T-helper 22 cell (primary cell): ENCODE measurements at places on chromosomes 3 and 15.

- no peak for DNase-seq
Observed at GRCh38 chr3:55500555-55501330, 13.6 kb upstream of the WNT5A start.

- no peak for DNase-seq
Observed at GRCh38 chr15:70505936-70506912, 257.1 kb downstream of the UACA start.

DNA sequence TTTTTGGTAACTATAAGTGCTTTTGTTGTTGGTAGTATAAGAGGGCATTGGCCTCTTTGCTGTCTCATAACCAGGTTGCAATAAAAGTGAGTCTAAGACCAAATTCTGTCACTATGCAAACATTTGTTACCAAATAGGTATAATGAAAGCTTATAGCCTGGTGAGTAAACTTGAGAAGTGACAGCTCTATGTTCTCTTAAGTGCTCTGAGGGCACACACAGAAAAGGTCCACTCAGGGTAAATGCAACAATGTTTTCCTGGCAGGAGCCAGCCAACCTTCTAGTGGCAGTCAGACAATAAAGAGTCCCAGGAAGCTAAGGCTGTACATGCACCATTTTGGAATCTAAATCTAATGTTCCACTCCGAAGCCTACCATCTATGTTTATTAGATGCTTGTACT lies 262.1 kb upstream of the TGFBR2 start:
- no peak for DNase-seq

DNA sequence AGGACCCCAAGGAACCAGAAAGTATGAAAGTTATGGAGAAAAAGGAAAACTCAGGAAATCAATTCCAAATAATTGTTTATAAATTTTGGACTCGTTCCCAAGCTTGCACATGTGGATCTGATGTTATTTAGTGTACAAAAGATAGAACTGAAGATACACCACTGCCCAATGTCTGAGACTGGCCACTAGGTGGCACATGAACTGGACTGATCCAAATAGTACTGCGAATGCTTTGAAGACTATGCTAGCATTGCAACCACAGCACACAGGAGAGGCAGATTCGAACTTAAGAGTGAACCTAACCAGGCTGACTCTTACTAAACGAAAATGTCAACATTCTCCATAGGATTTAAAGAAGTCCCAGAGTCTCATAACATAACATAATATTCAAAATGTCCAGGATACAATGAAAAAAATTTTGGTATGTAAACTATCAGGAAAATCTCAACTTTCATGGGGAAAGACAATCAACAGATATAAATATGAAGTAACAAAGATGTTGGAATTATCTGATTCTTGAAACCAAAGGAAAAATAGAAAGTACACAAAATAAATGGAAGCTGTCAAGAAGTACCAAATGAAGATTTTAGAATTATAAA lies 596.7 kb downstream of the FGF12 start:
- no peak for DNase-seq

DNA sequence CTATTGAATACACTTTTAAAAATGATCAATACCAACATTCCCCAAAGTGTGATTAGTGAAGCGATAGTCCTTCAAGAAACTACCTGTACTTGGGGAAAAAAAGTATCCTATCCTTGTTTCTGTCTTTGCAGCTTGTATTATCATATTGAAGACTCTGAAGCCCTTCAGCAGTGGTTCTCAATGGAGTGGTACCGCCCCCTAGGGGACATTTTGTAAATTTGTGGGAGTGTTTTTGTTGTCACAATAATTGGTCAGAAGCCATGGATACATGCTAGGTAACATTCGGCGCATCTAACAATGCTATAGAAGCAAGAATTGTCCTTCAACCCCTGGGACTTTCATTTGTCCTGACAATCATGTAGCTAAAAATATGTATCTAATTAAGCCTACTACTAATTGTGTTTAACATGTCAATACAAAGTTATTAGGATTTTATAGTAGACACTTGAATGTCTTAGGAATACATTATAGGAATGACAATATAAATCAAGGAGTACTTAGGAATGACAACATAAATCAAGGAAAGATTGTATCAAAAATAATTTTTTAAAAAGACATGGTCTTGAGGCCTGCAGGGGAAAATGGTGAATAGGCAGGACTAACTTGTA lies 53.7 kb downstream of the NMD3 start:
- DNase-seq = no peak

GRCh38 chr3:76432396-76432795 lies 607.5 kb upstream of the ROBO2 start:
- DNase-seq = no peak

- DNase-seq = no peak
Observed at GRCh38 chr3:35908366-35909232, 269.3 kb downstream of the ARPP21 start.

GRCh38 chr3:48428572-48429316 lies 1.1 kb downstream of the PLXNB1 start:
- DNase-seq = no peak

DNA sequence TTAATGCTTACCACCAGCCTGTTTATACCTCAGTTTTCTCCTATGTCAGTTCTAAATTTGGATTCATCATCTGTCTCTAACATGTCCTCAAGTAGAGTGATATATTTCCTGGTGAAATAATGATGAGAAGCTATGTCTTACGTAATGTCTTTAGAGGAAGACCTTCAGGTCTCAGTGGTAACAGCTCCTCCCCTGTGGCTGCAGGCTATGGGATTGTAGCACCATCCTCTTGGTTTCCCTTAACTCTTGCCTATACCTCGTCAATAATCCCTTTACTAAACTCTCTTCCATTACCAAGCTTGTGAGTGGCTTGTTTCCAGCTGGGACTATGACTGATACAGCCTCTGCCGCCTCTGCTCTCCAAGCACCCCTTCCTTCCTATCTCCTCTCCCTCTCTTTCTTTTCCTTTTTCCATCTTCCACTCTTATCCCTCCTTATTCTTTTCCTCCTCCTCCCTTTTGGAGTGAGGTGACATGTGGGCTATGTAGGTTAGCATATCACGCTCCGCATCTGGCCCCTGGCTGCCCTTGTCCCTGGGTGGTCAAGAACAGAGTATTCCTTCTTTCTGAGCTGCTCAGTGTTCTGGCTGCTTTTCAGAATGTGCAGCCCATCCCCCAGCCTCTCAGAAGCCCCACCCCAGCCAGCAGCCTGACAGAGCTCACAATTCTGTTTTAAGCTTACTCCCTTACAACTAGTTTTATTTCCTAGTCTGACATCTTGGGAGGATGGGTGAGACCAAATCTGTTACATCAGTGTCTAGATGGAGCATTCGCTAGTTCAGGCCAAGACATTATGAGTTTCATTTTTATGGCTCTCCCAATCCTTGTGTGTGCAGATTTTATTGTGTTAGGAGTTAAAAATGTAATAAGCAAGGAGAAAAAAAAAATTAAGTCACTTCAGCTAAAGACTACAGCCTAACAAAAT lies 75.0 kb upstream of the RNU6-1 start:
- no peak for DNase-seq

DNA sequence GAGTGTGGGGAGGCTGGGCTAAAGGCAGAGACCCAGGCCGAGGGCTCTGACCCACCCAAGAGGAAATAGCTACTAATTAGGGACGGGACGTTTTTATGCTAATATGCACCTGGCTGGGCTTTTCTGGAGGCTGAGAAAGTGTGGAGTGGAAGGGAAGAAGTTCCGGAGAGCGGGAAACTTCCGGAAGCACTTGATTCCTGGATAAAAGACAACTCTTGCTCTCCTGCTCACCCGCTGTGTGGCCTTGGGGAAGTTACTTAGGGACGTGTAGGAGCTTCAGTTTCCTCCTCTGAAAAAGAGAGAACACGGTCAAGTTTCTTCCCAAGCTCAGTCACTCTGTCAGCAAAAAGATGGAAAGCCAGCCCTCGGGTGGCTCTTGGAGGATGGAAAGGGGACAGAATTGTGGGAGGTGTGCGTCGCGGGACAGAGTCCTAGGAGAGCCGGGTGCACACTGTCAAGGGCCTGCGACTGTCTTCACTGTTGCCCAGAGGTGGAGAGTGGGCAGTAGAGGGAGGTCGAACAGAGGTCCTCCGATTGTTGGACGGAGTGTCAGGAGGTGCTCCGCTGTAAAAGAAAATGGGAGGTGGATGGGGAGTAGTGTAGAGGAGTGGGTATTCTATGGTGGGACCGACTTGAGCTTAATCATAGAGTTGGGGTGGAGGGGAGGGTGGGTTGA lies 43.2 kb downstream of the EPHB3 start:
- DNase-seq = no peak

DNA sequence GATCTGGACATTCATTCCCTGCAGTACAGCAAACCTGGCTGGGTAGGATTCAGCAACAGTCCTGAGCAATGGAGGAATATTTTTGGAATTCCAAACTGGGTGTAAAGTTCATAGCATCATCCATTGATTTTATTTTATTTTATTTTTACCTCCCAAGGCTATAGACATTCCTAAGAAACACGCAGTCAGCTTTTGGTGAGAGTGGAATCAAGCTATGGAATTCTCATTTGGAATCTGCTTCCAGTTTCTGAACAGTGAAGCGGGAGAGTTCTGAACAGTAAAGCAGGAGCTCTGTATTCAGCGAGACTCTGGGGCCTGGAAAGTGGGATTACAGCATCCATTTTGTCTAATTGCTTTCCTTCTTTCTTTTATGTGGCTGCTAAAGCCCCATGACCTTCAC lies 1.4 kb upstream of the PDZRN3 start:
- no peak for DNase-seq

DNA sequence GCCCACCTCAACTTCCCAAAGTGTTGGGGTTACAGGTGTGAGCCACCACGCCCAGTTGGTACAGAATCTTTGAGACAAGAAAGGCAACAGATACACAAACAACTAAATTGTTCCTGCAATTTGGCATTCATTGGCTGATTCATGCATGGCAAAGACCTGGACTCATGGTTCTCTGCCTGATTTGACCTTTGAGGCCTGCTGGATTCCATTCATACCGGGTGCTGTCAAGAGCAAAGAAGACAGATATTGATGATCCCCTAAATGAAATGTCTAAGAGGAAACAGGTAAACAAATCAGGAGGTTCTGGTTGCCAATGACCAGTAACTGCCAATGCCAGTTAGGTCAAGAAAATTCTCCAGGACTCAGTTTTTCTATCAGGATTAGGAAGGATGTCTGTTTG lies 43.9 kb upstream of the RAD18 start:
- DNase-seq = no peak

GRCh38 chr3:20080956-20081554 lies 40.8 kb downstream of the KAT2B start:
- no peak for DNase-seq

- DNase-seq = no peak
Observed at GRCh38 chr3:66729687-66730393, 229.0 kb upstream of the LRIG1 start.

DNA sequence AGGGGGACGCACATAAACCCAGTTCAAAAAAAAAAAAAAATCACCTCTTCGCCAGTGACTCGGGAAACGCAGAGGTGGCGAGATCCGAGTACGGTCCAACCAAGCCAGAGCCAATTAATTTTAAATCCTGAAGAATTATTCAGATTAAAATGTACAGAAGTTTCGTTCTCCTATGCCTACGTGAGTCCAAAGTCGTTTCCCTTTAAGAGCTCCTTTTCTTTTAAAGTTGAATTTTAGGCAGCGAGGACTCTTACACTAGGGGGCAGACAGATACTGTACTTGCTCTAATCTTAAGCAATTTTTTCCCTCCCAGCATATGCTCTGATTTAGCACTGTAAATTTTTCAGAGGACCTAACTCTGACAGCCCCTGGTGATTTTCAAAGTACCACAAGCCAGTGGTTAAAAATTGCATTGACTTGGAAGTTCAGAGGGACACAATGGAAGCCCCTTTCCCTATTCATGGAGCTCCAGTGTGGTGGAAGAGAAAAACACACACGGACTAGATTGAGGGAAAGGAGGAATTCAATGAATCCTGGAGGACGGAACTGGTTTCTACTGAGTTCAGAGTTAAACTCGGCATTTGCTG lies 3.3 kb upstream of the NR2F2 start:
- DNase-seq = no peak

GRCh38 chr3:50415061-50415460 lies 55.7 kb upstream of the TMEM115 start:
- DNase-seq = no peak

- DNase-seq = no peak
Observed at GRCh38 chr3:123652342-123652984, 67.6 kb upstream of the HACD2 start.

DNA sequence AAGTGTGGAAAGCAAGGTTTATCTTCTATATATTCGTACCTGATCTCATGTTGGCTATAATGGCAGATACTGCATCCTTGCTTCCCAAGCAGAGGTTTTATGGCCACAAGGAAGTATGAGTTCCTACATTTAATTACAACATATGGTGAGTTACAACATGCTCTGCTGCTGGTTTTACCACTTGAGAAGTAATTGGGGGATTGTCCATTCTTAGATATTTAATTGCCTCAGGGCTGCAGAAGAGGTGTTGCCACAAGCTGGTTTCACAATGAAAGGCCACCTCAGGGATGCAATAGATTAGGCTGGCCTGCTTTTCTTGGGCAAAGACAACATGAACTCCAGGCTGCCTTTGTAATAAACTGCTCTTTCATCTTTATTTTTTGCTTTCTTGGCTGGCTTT lies 48.6 kb downstream of the RAP2B start:
- no peak for DNase-seq

- DNase-seq = no peak
Observed at GRCh38 chr3:124558991-124559845, 171.0 kb upstream of the UMPS start.
